ENCODE measurements at places on chromosomes 16 and 17. TPM values are rescaled to one million over a fixed set of nuclear protein-coding genes. Genes with fewer than 3 reads are reported as not detected.

- no peak for DNase-seq
Measured at GRCh38 chr16:998211-998610, 16.6 kb downstream of the SOX8 start.

The CA10 gene
- total RNA-seq, result not detected

The BAIAP3 gene
- 1.1 TPM for total RNA-seq

The GINS2 gene
- total RNA-seq, result 12.8 TPM

The C16orf46 gene
- 0.07 TPM for total RNA-seq

DNA sequence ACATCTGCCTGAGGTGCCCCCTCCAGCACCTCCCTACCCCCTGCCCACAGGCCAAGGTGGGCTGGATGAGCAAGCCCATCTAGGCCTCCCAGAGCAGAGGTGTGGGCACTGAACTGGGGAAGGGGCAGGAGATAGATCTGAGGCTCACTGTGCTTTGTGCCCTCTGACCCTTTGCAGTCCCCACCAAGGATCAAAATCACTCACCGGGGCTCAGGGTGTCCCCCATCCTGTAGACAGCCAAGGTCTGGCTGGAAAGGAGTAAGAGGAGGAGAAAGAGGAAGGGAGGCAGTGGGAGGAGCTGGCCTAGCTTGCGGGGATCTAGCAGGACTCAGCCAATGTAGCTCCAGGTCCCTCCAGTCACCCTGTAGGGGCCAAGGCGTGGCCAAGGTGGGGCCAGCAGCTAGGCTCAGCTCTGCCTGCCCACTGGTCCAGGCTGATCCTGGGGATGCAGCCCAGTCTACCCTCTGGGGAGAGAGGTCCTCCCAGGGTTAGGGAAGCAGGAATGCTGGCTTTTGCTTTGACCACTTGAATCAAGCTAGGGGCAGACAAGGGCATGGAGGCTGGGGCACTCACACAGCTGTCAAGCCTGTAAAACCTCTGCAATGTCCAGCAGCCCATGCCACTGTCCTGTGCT lies 1.8 kb downstream of the SLC12A4 start:
- DNase-seq, result no peak

All from MG63 (cell line).